Activated CD4-positive, CD25-positive, alpha-beta regulatory T cell treated with anti-CD3 and anti-CD28 coated beads, Interleukin-2, amount 50 U/mL, for 24 hours (primary cell): ENCODE measurements at places on chromosomes 2 and 18.

- peak; percentile 50 for ATAC-seq
Observed at GRCh38 chr2:95023222-95023597, 2.3 kb upstream of the MAL start.

- ATAC-seq, result no peak
Observed at GRCh38 chr2:128234613-128235012, 84.1 kb downstream of the HS6ST1 start.

DNA sequence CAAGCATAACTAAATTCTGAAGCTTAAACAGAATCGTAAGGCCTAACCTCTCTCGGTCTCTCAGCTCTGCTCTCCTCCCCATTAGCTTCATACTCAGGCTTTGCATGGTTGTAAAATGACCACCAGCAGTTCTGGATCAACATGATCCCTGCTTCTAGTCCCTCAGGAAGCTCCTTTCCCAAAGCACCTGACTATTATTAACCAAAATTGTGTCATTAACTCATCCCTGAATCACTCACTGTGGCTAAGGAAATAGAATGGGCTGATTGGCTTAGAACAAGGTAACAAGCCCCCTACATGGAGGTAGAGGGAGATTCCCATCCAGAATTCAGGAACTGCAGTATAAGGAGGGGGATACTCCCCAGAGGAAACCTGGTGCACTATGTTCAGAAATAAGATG is 448.3 kb downstream of the ARHGAP15 start:
- ATAC-seq, result no peak

GRCh38 chr2:31903109-31903780 is 107.6 kb downstream of the MEMO1 start:
- ATAC-seq, result peak; percentile 33

- ATAC-seq, result no peak
Observed at GRCh38 chr2:119476301-119477112, 44.9 kb downstream of the TMEM37 start.

DNA sequence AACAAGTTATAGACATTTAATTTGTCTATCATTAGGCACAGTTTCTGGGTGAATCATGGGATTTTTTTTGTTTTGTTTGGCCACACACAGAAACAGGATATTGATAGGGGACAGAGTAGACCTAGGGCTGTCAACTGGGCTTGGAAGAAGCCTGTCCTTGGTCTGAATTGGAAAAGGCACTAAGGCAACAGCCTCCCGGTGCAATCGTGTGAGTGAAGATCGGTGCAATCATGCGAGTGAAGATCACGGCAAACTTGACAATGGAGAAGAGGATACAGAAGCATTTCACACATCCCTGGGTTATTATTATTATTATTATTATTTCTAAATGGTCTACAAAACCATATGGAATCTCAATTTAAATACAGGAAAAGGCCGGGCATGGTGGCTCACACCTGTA is 94.5 kb downstream of the ACKR3 start:
- ATAC-seq, result no peak

- ATAC-seq, result no peak
Observed at GRCh38 chr2:238901461-238902057, 53.7 kb downstream of the TWIST2 start.

- ATAC-seq, result peak; percentile 46
Observed at GRCh38 chr2:151669585-151670081, 64.6 kb downstream of the NEB start.

- ATAC-seq, result no peak
Observed at GRCh38 chr2:196592331-196592910, 47.1 kb upstream of the CCDC150 start.

GRCh38 chr2:89842180-89842908 is 1150.9 kb downstream of the RPIA start:
- ATAC-seq, result no peak

DNA sequence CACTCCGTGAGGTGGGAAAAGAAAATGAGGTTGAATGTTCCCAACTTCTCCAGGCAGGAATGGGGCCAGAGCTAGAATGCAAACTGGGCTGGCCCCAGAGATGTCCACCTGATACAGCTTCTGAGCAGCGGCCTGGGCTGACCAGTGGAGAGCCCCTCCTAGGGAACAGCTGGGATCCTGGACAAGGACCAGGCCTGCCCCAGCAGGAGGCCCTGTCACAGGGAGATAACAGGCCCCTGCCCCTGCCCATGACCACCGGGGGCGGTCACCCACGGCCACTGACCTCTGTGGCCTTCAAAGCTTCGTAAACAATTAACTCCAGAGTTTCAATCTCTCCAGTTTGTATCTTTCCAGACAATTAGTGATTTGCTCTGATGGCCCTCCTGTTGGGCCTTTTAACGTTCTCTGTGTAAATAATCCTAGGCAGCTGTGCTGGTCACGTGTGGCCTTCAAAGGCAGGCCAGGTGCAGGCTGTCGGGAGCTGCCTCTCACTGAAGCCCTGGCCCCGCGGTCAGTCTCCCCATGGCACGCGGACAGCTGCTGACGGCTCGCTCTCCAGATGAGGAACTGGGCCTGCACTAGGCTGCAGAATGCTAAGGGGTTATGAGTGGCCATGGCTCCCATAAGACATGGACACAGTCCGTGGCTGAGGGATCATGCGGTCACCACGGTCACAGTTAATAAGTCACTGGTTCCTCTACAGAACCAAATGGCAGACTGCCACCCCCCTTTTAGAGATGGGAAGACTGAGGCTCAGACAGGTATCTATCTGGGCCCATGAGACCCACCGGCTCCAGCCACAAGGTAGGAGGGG is 9.2 kb downstream of the HS6ST1 start:
- ATAC-seq, result no peak

GRCh38 chr2:218397463-218397819 is 2.2 kb upstream of the CTDSP1 start:
- no peak for ATAC-seq

DNA sequence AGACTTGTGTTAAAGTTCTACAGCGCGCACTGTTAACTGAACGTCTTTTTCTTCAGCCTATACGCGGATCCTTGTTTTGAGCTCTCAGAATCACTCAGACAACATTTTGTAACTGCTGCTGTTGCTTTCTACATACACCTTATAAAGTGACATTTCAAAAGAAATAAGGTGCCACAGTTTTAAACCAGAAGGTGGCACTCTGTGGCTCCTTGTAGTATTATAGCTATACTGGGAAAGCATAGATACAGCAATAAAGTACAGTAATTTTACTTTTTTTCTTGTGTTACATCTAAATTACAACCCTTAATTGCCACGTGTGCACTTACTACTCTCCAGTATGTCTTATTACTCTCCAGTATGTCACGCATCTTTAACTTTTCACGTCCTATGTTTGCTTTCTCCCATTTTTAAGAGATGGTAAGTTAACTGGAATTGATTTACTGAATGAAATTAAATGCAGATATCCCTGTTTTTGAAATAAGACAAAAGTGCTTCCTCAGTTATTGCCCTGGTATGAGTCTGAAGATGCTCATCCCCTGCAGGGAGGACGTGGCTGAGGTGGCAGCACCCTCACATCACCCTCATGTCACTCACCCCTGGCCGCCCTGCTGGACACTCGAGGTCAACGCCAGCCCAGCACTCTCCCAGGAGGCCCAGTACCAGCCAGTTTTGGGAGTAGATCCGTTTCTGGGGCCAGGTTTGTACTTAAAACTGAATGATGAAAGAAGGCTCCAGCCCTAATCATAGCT is 37.8 kb downstream of the GORASP2 start:
- no peak for ATAC-seq

- ATAC-seq, result no peak
Observed at GRCh38 chr18:69778680-69779079, 169.0 kb downstream of the CD226 start.

- ATAC-seq, result no peak
Observed at GRCh38 chr2:205685314-205686055, 3.2 kb downstream of the NRP2 start.

- no peak for ATAC-seq
Observed at GRCh38 chr2:10220902-10221391, 81.8 kb upstream of the HPCAL1 start.

DNA sequence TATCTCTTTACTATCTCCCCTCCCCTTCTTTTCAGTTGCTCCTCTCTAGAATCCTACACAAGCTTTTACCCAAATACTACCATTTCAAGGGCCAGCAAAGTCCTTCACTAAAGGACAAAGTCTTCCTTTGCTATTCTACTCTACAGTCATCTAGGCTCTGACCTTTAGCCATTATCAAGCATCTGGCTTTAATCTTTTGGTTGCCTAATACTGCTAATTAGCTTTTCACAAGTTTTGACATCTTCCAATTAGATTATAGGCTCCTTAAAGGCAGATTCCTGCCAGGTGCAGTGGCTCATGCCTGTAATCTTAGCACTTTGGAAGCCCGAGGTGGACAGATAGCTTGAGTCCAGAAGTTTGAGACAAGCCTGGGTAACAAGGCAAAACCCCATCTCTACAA is 194.4 kb downstream of the SH3BP4 start:
- no peak for ATAC-seq

GRCh38 chr2:235445116-235445515 is 48.7 kb upstream of the AGAP1 start:
- no peak for ATAC-seq

GRCh38 chr2:232659359-232659758 is 26.0 kb downstream of the EFHD1 start:
- ATAC-seq, result no peak

GRCh38 chr2:14385043-14385442 is 247.5 kb upstream of the LRATD1 start:
- ATAC-seq, result no peak

DNA sequence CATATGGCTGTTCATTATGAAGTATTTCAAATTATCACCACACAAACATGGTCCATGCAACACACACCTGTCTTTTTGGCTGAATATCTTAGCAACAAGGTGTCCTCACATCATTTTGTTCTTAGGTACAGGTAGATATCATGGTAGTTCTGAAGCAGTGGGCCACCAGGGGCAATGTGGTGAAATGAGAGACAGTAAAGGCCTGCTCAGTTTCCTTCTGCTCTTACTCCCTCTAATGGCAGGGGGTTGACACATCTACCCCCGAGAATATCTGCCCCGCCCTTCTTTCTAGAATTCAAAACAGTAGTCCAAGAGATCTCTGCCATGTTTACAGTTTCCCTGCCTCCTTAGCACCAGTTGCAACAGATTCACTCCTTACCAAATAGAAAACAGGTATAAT is 147.0 kb upstream of the KLHL14 start:
- no peak for ATAC-seq

DNA sequence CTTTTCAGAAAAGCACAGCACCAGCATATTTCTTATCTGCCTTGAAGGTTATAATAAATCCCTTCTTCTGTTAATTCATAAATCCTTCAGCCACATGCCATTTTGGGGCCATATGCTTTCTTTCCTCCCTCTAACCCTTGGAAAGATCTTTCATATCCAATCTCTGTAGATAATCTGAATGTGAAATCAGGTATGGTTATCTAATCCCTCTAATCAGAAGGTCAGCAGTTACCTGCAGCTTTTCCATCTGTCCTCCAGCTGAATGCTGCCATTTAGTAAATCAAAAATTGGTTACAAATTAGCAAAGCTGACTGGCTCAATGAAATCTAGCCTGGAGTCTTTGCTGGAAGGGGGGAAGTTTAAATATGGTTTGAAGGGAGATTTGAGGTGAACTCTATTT is 230.5 kb downstream of the PIK3C3 start:
- no peak for ATAC-seq

DNA sequence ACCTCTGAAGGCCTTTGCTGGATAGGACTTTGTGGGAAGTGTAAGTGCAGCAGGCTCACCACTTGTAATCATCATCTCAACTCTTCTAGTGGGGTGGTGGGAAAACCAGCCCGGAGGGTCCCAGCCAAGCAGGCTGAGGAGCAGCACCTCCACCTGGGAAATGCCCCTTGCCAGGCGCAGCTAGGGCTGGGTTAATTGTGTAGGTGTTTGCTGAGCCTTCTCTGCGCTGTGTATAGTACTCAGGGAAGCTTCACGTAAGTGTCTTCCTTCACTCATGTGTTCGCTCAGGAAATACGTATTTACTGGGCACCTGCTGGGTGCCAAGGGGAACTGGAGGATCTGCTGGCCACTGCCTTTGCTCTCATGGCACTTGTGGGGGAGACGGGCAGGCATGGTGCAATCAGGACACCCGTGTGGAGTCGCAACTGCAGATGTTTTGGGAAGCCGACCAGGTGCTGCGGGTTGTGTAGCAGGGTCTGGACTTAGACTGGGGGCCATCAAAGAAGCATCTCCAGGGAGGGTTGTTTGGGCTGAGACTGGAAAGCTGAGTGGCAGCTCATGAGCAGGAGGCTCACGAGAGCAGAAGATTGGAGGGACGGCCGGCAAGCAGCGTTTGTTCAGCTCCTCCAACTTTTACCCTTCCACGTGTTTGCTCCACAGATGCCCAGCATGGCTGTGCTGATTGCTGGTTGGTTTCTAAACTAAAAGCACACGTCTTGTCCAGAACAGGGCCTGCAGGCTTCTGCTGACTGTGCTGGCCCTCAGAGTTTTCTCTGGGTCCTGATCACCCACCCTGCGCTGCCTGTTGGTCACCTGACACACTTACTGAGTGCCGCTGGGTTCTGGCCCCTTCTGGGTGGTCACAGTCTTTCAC is 164.6 kb downstream of the LDLRAD4 start:
- ATAC-seq, result peak; percentile 50

- peak; percentile 72 for ATAC-seq
Observed at GRCh38 chr2:97699765-97700444, 13.5 kb upstream of the ZAP70 start.

DNA sequence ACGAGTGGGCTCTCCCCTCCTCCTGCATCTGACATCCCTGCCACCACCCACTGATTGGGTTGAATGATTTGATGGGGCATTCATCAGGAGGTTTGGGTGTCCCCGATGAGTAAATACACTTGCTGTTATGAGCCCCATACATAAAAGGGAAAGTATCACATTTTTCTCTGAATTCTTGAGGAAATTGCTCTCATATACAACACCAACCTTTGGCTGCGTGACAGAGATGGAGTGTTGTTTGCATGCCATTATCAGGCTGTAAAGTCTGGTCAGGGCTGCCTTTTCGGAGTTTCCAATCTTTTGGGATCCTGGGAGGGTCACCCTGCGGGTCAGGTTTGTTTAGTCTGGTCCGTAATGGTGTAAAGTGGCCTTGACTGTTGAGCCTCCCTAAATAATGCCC is 227.9 kb upstream of the SPRED2 start:
- no peak for ATAC-seq

DNA sequence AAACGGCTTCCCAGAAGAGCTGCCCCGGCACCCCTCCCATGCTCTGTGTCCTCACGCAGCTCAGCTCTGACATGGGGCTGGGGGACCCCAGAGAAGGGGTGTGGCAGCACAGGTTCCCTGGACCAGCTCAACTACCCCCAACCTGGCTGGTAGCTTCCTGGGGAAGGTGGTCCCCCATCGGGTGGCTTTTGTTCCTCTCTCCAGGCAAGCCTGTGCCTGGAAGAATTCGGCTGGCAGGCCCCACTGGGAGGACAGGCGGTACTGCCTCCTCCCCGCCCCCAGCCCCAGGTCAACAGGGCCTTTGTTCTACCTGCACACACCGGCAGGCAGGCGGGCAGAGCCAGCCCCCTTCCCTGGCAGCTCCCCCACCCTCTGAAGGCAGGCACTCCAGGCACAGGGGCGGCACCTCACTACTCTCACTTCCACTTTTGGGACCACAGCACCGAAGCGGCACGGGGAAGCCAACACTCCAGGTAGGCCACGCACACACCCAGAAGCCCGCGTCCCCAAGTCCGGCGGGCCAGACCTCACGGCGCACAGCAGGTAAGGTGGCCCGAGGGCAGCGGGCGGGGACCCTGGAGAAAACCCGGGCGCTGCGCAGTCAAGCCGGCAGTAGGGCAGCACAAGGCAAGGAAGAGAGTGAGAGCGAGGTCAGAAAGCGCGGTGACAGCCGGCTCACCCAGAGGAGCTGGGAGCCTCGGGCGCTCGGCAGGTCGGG is 1.3 kb downstream of the HS6ST1 start:
- peak; percentile 10 for ATAC-seq

GRCh38 chr2:75920859-75921551 is 210.3 kb upstream of the GCFC2 start:
- ATAC-seq, result no peak
